ENCODE measurements at places on chromosomes 4 and X. TPM values are rescaled to one million over a fixed set of nuclear protein-coding genes. Genes with fewer than 3 reads are reported as not detected.
A peak's percentile ranks its signal among the peaks of the same experiment; 100 is the strongest.

- no peak within 1 kb of the TSS for H3K4me3 ChIP-seq
- no peaks in the 10 kb centered on the region for H3K36me3 ChIP-seq
- H3K27me3 ChIP-seq, result no peaks in the 10 kb centered on the region
- no peak within 1 kb of the TSS for H3K27ac ChIP-seq
- DNase-seq, result no peak
- no peaks in the 10 kb centered on the region for H3K4me1 ChIP-seq
These were observed at the start of gene KLHL4 for GRCh38 chrX:87517571-87518141. KLHL4 (plus strand) TSS chrX:87517802; CDS start chrX:87517894, 92 bp downstream.

DNA sequence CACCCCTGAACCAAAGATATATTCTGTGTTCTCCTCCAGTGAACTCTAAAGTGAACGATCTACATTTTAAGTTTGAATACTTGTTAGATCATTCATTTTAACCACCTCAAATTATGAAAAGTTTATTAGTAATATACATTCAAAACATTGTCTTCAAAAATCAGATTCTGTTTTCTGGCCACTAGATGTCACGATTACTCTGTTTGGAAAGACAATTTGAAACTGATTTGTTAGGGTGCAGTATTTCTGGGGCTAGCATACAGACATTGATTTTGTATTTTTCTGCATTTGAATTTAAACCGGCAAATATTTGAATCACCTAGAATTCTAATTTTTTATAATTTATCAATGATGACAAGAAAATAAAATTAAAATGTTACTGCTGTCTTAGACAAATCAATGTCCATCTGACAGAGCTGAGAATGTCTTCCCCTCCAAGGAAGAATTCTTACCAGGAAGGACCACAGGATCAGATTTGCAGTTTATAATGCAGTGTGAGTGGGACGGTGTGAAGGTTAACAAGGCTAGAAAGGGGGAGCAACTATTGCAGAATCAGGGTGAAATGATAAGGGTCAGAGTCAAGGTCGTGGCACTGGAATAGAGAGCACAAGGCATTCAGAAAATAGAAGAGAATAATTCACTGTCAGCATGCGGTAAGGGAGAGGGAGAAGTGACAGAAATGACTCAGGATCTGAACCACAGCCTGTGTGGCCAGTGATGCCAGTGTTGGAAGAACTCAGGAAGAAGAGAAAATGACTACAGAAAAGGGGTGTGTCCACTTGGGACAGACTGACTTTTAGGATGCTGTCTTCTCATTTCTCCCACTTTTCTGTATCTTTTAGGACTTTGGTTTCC is 91.6 kb downstream of the ANXA10 start:
- H3K4me3 ChIP-seq, result no peak overlapping the region
- DNase-seq, result no peak
- no peaks in the 10 kb centered on the region for H3K27me3 ChIP-seq
- H3K27ac ChIP-seq, result no peak overlapping the region
- H3K4me1 ChIP-seq, result peaks cover 5% of the 10 kb centered on the region

DNA sequence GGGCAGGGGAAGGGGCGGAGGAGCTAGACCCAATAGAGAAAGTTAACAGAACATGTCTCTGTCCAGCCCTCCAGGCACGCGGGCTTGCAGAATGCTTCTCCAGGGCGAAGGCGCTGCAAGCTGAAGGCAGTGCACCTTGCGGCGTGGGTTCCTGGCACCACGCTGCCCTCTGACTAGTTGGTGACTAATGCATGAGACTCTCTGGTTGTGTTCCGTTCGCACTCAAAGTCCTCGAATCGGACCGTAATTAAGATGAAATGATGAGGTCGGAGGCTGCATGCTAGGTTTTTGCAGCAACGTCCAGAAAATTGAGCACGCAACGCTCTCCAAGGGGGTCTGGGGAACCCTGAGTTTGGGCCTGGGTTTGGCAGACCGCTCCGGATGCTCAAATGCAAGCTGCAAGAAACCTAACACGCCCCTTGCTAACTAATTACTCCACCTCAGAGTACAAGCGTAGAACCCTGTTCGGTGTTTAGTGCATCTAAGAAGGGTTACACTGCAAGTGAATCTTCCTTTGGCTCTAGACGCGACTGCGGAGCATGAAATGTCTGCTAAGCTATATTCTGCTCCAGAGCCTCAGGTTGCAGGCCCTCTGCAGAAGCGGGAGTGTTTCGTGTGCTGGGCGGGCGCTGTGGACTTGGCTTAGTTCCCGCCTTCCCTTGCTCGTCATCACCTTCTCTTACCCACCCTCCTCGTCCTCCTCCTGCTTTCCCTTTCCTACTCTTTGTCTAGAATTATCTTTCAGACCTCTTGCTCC is 57.1 kb upstream of the NKAP start:
- H3K4me1 ChIP-seq, result peaks cover 2% of the 10 kb centered on the region
- H3K27ac ChIP-seq, result peak overlapping the region; percentile 41
- peaks cover 59% of the 10 kb centered on the region for H3K27me3 ChIP-seq
- H3K36me3 ChIP-seq, result no peaks in the 10 kb centered on the region
- DNase-seq, result no peak
- H3K4me3 ChIP-seq, result no peak overlapping the region

GRCh38 chrX:105477351-105477750 is 256.9 kb upstream of the TEX13A start:
- H3K4me1 ChIP-seq, result no peaks in the 10 kb centered on the region
- H3K27me3 ChIP-seq, result no peaks in the 10 kb centered on the region
- H3K27ac ChIP-seq, result no peak overlapping the region

GRCh38 chrX:135185795-135186443 is 14.7 kb upstream of the CT55 start:
- DNase-seq, result peak; percentile 13
- no peaks in the 10 kb centered on the region for H3K36me3 ChIP-seq
- H3K27ac ChIP-seq, result no peak overlapping the region
- H3K27me3 ChIP-seq, result peaks cover 26% of the 10 kb centered on the region
- H3K4me1 ChIP-seq, result no peaks in the 10 kb centered on the region

GRCh38 chr4:102627831-102628523 is 126.8 kb downstream of the NFKB1 start:
- H3K27ac ChIP-seq, result no peak overlapping the region
- peaks cover 69% of the 10 kb centered on the region for H3K4me1 ChIP-seq
- DNase-seq, result no peak
- no peaks in the 10 kb centered on the region for H3K27me3 ChIP-seq
- H3K36me3 ChIP-seq, result peaks cover 19% of the 10 kb centered on the region
- no peak overlapping the region for H3K4me3 ChIP-seq

DNA sequence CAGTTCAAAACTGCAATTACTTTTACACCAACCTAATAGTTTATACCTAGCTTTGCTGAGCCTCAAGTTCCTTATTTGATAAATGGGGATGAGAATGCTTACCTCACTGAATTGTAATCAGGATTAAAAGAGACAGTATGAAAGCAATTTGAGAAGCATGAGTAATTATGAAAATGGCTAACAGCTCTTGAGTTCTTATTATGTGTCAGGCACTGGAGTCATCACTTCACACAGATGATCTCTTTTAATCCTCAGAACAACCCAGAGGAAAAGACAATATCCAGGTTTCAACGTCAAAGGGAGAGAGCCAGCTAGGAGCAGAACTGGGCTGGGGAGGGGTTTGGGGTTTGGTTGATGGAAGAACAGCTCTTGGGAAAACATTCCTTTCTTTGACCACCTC is 221.0 kb upstream of the NWD2 start:
- H3K27me3 ChIP-seq, result no peaks in the 10 kb centered on the region
- no peak for DNase-seq
- no peaks in the 10 kb centered on the region for H3K4me1 ChIP-seq
- no peak overlapping the region for H3K27ac ChIP-seq

DNA sequence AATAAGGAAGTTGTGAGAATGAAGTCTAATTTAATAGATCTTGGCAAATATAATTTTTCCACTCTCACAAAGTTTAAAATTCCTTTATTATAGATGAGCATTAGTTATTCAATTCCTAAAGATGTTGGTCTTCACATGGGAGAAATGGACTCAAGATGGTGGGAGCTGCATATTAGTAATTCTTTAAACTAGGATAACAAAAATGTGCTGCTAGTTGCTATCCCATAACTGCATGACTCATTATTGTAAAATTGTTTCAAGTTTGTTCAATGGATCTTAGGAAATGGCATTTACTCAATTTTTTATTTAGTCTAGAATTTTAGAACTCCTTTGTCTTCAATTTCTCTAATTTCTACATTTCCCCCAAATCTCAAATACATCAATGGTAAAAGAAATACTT is 155.8 kb downstream of the ATP10D start:
- no peaks in the 10 kb centered on the region for H3K36me3 ChIP-seq
- peaks cover 7% of the 10 kb centered on the region for H3K27me3 ChIP-seq
- DNase-seq, result no peak
- H3K27ac ChIP-seq, result no peak overlapping the region

GRCh38 chr4:67894659-67895058 is 10.9 kb upstream of the TMPRSS11D start:
- no peaks in the 10 kb centered on the region for H3K27me3 ChIP-seq
- H3K36me3 ChIP-seq, result no peaks in the 10 kb centered on the region
- no peaks in the 10 kb centered on the region for H3K4me1 ChIP-seq

GRCh38 chr4:150355858-150356455 is 226.0 kb upstream of the MAB21L2 start:
- no peak overlapping the region for H3K4me3 ChIP-seq
- no peaks in the 10 kb centered on the region for H3K27me3 ChIP-seq
- H3K4me1 ChIP-seq, result no peaks in the 10 kb centered on the region
- no peaks in the 10 kb centered on the region for H3K36me3 ChIP-seq

DNA sequence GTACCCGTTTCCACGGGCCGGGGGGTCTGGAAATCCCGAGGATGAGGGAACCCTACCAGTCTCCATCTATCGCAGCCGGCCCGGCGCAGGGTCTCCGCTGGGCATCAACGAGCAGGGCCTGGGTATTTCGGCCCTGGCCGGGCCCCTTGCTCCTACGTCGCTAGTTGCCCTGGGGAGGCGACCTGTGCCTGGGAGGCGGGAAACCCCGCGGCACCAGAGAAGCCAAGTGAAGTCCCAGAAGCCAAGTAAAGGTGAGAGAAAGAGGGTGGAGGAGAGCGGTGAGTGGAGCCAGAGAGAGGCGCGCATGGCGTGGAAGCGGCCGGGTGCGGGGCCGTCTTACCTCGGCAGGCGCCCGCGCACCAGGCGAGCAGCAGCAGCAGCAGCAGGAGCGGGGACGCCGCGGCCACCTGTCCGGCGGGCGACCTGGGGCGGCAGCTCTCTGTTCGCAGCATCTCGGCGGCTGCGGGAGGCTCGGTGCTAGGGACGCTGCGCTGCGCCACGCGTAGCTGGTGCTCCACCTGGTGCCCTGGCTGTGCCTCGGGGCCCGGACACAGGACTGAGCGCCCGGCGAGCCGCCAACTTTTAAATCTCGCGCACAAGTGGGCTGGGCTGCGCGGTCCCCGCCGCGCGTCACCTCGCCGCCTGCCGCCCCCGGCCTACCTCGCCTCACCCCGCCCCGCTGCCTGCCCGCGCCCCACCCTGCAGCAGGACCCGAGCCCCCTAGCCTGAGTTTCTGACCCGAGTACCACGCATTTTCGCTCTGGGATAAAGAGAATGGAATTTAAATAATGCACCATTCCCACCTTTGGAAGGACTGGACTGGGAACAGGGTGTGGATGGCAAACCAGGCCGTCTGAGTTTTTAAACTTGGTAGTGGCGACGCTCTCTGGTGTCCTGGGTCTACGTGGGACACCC is at the start of gene NMU:
Gene NMU, minus strand, starts transcription at position 558 of the 915 bp plus-strand sequence. Its CDS starts 106 bp downstream, at position 452.
- H3K27me3 ChIP-seq, result peaks cover 76% of the 10 kb centered on the region
- H3K27ac ChIP-seq, result no peak within 1 kb of the TSS
- peak; percentile 18 for DNase-seq
- peak within 1 kb of the TSS; percentile 56 for H3K4me3 ChIP-seq
- no peaks in the 10 kb centered on the region for H3K36me3 ChIP-seq

DNA sequence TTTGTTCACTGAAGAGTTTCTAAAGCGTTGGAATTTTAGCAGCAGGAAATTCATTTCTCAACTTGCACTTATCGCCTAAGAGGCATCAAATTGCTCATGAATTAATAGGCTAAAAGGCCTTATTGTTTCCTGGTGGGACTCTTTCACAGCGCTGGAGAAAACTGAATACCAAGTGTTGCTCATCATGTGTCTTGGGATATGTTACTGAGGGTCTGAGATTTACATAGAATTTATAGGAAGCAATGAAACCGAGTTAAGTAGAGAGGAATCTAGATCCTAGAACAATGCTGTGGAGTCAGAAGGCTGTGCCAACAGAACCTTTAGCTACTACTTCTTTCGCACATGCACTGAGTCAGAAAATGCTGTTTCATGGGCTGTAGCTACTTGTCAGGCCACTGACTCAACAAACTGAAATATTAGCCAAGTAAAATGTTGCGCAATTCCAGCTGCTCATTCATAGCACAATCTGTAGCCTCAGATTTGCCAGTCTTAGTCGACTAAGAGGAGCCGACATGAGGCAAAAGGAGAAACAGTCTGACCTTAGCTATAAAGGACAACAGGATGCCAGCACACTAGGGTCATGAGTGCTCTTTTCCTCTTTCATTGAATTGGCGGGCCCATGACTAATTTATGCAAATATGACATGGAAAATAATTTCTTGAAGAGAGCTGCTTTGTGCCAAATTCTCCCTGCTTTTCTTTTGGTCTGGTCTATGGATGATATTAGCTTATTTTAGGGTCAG is 35.9 kb upstream of the CXCL8 start:
- H3K4me3 ChIP-seq, result no peak overlapping the region
- no peaks in the 10 kb centered on the region for H3K36me3 ChIP-seq
- no peak overlapping the region for H3K27ac ChIP-seq

- H3K27ac ChIP-seq, result no peak overlapping the region
- H3K36me3 ChIP-seq, result no peaks in the 10 kb centered on the region
- H3K27me3 ChIP-seq, result peaks cover 72% of the 10 kb centered on the region
- H3K4me1 ChIP-seq, result peaks cover 24% of the 10 kb centered on the region
- peak overlapping the region; percentile 51 for H3K4me3 ChIP-seq
These were observed 529 bp upstream of the CITED1 start for GRCh38 chrX:72306085-72306801.

DNA sequence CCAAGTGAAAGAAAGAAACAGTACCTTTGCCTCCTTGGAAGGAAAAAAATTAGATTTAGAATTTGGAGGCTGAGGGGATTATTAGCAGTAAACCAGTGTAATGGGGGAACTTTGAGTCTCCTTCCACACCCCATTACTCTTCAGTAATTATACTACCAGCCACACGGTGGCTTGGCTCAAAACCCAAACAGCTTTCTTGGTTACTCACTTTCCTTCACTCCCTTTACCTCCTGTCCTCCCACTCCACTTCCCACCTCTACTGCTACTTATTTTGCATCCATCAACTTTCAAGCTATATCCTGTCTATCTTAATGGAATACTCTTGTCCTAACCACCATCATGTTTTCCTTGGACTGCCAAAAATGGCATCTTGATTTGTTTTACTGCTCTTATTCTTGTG is 310.6 kb upstream of the AADAT start:
- H3K27me3 ChIP-seq, result no peaks in the 10 kb centered on the region
- no peak for DNase-seq
- no peak overlapping the region for H3K27ac ChIP-seq
- H3K4me1 ChIP-seq, result no peaks in the 10 kb centered on the region

ITM2A gene
- 148 TPM for total RNA-seq

FOXR2 gene
- not detected for total RNA-seq

AP1AR gene
- total RNA-seq, result 10.0 TPM

PABPC1L2A gene
- not detected for total RNA-seq

SMIM10 gene
- not detected for total RNA-seq

GPM6B gene
- total RNA-seq, result not detected

MND1 gene
- 27.6 TPM for total RNA-seq

MSANTD1 gene
- 0.87 TPM for total RNA-seq

HTRA3 gene
- total RNA-seq, result not detected

Data from activated CD4-positive, alpha-beta T cell treated with anti-CD3 and anti-CD28 coated beads, Interleukin-2, amount 10 ng/mL, durations not matched to agents 7 days and 5 days (primary cell).